ENCODE measurements at places on chromosomes 4 and X.

DNA sequence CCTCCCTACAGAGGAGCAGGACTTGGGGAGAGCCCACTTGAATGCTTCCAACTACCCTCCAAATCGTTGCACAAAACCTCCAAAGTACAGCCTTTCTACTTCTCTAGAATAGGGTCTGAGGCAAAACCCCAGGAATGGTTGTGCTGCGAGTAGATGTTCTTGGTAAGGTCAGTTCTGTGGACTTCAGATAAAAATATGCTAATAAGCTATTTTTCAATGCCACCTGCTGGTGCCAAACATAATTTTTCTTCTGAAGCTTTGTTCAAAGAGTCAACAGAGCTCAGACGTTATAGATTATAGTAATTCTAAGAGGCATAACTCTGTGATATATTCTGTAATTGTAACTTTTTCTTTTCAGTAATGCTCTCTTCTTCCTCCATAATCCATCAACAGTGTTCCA lies 425.7 kb downstream of the GPAT3 start:
- DNase-seq: no peak

DNA sequence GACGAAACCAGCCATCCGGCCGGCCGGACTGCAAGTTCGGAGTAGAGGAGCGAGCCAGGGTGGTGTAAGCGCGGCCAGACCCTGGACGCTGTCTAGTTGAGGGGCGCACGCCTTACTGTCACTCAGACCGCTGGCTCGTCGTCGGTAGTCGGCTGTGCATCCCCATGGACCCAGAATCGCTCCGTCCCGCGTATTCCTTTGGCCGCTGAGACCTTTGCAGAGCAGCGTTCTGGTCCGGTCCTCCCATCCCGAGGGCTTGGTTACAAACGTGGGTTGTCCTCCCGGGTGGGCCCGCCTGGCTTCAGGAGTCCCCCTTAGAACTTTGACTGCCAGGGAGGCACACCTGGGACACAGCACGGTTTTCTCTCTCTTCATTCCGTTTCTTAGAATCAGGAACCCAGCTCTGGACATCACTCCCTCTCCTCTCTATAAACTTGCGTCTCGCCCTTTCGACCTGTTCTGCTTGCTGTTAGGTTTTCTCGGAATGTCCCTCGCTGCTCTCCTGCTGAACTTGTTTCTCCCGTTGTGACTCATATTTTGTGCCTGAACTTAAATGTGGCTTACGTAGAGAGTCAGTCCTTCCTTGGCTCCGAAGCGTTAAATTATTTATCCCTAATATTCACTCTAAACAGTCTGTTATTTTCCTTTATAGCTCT lies 672 bp downstream of the PGM2 start:
- no peak for DNase-seq

DNA sequence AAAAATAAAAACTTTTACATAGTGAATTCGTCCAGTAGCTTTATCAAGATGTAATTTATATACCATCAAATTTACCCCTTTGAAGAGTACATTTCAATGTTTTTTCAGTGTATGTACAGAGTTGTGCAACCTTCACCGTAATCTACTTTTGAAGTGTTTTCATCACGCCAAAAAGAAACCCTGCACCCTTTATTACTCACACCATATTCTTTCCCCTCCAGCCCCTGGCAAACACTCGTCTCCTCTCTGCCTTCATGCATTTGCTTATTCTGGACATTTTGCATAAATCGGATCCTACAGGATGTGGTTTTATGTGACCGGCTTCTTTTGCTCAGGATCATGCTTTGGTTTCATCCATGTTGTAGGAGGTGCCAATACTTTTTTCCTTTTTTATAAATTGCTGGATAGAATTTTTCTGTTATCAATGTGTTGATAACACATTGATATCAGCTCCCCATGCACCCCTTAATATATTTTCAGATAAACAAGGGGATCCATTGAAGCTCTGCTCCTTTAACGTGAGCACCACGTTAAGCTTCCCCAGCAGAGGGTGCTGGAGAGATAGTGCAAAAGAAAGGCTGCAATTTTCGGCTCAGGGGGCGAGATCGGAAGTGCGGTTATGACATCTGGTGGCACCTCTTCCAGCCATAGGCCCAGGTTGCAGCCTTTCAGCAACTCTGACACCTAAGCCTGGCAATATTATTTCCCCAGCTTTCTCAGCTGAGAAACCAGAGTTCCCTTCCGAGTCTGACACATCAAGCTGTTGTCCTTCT lies 100.1 kb upstream of the VCX3B start:
- DNase-seq: no peak

DNA sequence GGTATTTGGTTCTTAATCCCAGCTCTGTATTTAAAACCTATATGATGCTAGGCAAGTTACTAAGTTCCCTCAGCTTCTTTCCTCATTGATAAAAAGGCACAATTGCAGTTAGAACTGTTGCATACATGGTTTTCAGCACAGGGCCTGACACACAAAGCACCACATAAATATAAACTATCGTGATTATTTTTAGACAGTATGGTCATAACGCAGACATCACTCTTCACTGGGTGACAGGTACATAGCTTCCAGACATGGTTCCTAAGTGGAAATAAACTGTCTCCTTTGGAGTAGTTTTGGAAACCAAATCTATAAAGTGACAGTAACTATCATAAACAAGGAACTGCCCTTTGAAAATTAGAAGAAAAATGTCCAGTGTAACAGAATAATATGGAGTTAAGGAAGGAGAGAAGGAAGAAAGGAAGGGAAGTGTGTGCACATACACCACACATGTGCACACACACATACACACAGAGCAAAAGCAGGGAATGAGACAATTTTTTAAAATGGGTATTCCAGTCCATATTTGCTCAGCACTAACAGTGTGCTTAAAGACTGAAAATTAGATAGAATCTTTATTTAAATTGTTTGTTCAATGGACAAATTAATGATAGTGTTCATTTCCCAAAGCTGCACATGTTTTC lies 12.5 kb upstream of the G3BP2 start:
- no peak for DNase-seq

DNA sequence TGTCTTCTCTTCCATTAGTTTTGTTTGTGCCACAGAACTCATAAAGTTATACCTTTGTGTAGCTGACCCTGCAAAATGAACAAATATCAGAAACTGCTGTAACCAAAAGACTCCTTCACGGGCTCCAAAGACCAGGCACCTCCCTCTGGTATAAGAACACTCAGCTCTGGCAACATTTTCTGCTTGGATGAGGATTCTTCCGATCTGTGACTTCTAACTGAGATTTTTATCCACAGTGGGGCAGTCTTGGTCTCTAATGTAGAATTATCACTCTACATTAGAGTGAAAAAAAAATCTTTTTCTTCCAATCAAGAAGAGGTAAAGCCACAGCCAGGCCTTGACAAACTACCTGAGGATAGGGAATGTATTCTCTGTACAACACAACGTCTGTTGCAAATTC lies 38.5 kb upstream of the PRSS48 start:
- no peak for DNase-seq

- DNase-seq: no peak
These were observed 179.7 kb upstream of the NDP start for GRCh38 chrX:44152852-44153251.

DNA sequence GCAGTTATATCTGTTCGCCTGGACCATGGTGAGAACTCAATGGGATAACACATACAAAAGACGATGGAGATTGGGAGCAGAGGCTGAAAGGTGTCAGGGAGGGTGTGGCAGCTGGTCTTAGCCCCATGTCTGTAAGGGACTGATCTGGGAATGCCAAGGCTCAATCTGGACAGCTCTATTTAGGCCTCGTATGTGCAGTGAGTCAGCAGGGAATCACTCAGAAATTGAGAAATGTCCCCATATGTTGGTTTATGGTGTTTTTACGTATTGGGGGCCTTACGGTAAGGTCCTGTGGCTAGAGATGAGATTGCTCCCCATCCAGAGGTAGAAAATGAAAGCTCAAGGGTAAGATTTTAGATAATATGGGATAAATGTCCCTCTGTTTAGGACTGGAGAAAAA lies 71.4 kb upstream of the TTC29 start:
- DNase-seq: no peak

- DNase-seq: no peak
These were observed 902.6 kb downstream of the PDHA2 start for GRCh38 chr4:96742332-96743014.

- no peak for DNase-seq
These were observed 134.7 kb downstream of the PALLD start for GRCh38 chr4:168631241-168632162.

GRCh38 chrX:116239944-116240840 lies 69.6 kb downstream of the AGTR2 start:
- DNase-seq: no peak

- DNase-seq: no peak
These were observed 22.5 kb upstream of the MYOZ2 start for GRCh38 chr4:119113033-119113655.

DNA sequence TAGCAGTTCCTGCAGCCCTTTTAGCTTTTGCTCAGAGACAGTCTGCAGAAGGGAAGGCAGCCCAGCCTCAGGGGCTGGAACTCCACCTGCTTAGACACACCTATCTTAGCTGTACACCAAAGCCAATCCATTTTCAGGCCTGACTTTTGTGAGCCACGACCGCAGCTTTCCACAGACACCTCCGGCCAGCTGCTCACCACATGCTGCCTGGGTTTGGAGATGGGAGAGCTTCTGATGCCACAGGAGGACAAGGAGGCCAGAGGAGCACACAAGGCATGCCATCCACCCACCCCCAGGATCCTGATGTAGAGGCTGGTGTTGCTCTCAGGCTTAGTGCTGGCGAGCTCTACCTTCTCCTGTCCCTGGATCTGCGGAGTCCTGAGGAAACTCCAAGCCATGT lies 141.8 kb upstream of the NALF2 start:
- DNase-seq: no peak

DNA sequence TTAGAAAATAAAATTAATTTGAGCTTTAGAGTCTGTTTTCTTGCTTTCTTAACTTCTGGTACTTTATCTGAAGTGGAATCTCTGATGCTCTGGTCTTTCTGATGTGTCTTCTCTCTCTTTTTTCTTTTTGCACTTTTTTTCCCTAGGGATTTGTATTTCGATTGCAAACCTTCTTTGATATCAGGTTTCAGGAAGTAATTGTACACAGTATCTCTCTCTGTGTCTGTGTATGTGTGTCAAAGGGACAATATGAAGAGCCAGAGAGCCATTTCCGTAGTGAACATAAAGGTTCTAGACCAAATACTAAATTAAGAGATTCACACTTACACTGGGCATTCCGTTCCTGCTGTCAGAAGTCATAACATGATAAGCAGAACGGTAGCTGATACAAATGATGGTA lies 325.0 kb downstream of the PCDH7 start:
- DNase-seq: no peak

DNA sequence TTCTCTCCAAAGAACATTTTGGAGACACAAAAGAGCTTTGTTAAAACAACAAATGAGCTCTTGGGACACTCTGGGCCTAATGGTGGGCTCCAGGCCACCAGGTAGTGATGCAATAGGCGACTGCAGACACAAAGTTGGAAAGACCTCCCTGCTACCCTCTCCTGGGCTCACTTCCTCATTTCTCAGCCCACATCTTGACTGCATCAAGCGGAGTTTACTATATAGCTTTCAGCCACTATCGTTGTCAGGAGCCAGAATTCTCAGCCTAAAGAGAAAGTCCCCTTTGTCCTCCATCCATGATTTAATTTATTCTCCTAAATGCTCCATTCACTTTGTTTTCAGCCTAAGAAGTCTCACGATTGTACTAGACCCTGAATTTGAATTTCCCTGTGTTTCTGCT lies 114.9 kb downstream of the EFHC2 start:
- DNase-seq: no peak

DNA sequence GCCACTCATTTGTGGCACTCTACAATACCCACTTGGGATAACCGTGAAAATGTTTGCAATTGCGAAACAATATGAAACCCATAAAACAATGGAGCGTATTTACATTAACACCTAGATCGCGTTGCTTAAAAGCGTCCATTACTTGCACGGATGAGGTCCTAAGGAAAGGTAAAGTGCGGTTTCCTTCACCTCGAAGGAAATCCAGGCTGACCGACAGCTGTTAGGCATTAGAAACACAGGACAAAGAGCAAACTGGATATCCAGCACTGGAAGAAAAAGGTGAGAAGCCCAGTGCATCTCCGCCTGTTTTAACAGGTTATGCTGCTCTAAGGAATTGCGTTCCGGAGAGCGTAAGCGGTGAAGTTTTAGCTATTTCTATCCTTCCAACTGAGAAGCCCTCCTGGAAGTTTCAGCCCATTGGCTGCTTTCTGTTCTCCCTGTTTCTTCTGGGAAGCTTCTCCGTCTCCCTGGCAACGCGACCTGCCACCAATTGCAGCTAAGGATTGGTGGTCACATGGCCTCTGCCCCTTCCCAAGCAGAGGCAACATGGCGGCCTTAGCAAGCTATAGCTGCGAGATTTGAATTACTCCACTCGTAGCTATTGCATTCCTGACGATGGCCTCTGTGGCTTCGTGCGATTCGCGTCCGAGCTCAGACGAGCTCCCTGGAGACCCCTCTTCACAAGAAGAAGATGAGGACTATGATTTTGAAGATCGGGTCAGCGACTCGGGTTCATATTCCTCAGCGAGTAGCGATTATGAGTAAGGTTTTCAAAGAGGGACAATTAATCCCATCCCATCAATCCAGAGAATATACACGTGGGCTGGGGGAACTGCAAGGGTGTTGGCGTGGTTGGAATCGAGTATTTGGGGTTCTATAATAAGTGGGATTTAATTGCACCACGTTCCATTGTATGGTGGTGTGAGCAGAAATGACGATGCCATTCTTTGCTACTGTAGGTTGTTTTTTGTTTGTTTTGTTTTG lies at the start of gene INTU:
TSS of gene INTU (plus strand) at position 538 of the 984 bp plus-strand sequence. CDS start at position 616, 78 bp downstream.
- DNase-seq: no peak

- no peak for DNase-seq
These were observed 7.0 kb downstream of the CHST7 start for GRCh38 chrX:46580613-46581012.

DNA sequence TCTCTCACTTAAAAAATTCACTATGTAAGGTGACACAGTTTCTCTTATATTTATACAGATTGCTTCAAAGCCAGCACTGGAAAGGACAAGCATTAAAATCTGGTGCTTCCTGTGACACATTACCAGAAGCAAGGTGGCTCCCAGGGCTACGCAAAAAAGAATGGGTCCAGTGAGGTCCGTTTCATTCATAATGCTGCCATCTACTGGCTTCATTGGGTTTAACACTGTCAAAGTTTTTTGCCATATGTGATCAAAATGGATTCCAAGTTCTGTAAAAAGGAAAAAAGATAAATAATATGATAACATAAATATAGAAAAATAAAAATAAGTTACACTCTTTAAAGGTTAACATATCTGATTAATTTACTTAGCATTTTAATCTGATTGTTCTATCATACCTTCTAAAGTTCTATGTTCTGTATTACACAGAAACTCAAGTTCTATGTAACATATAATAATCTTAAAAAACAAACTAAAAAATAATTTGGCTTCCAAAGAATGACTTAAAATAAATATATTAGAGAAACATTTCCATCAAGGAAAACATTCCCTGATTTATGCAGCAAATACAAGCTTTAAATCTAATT lies 22.1 kb downstream of the YIPF7 start:
- peak; percentile 43 for DNase-seq

GRCh38 chrX:119236623-119237561 lies 807 bp downstream of the PGRMC1 start:
- DNase-seq: peak; percentile 3

DNA sequence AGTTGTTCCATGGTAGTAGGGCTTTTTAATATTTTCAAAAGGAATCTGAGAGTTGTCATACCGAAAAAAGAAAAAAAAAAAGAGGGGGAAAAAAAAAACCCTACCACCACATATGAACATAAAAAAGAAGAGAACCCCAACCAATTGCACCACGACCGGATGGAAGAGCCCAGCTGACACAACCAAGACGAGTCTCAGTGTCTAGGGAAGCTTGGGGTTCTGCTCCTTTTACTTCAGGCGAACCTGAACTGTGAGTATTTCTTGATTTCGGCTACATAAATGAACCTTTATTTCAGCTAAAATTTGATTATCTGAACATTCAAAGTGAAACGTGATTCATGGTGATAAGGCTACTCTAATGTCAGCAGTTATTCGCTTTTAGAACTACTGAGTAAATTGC lies at the start of gene GPR34:
TSS of gene GPR34 (plus strand) at position 139 of the 400 bp plus-strand sequence. CDS start 6,661 bp downstream, outside the sequence.
- peak; percentile 27 for DNase-seq

Measured in naive thymus-derived CD8-positive, alpha-beta T cell (primary cell).